ENCODE measurements at places on chromosomes 5 and 9. TPM values are rescaled to one million over a fixed set of nuclear protein-coding genes. Genes with fewer than 3 reads are reported as not detected.
A peak's percentile ranks its signal among the peaks of the same experiment; 100 is the strongest.

The SLCO6A1 gene
- not detected for total RNA-seq

DNA sequence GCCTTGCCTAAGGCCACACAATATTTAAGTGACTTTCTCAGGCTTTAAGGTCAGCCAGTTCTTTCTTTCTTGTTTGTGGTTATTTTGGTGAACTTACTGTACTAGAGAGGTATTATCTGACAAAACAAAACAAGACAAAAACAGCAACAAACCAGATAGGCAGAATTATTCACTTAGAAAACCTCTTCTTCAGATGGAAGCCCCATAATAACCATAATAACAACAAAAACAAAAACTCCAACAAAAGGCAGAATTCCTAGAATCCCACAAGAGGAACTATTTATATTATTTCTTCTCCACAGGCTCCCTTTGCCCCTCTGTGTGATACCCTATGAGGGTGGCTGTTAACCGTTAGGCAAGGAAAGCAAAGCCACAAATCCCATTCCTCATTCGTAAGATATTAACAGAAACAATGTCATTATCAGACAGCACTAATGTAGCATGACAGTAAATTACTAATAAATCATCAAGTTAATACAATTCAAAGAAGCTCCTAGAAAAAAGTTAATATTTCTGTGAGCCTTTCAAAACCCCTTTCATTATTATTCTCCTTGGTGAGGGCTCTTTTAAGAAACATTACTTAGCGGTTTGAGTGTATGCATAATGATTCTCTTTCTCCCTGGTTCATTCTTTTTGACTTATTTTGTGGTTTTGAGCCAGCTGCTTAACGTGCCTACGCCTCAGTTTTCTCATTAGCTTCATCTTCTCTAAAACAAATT is 274.9 kb downstream of the EFNA5 start:
- no peaks in the 10 kb centered on the region for H3K36me3 ChIP-seq
- H3K27me3 ChIP-seq, result no peaks in the 10 kb centered on the region
- no peak for DNase-seq
- H3K4me3 ChIP-seq, result no peak overlapping the region

DNA sequence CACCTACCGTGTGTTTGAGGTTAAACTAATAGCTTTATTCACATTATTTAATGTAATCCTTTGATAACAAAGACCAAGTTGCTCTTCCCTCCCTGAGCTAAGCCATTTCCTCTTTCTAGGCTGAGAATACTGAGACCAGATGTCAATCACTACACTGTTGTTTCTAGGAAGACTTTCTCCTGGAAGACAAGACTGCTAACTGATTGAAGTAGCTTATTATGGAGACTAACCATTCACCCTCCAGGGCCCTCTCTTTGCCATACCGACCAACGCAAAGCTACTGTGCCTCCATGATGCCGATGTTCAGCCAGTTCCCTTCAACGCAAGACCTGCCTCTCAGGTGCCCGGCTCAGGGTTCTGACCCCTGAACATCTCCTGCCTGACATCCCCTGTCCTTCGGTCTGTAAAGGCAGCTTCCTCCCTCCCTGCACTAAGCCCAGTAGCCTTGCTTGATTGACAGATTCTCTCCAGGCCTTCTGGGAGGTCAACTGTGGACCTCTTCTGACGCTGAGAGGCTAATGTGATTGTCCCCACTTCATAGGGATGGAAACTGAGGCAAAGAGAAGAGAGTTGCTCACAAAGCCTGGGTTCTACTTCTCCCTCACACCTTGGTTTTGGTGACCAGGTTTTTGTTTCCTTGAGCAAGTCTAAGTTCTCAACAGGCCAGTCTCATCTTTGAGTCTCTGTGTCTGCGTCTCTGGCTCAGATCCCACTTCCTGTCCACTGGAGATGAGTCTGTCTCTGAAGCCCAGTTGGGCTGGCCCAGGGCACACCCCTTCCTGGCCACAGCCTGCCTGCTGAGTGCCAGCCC is 259.7 kb upstream of the IRX2 start:
- no peaks in the 10 kb centered on the region for H3K27me3 ChIP-seq
- no peak overlapping the region for H3K4me3 ChIP-seq
- no peak overlapping the region for H3K27ac ChIP-seq
- H3K4me1 ChIP-seq, result no peaks in the 10 kb centered on the region

GRCh38 chr9:80796632-80797031 is 892.7 kb downstream of the TLE1 start:
- no peaks in the 10 kb centered on the region for H3K4me1 ChIP-seq
- H3K27ac ChIP-seq, result no peak overlapping the region
- H3K27me3 ChIP-seq, result no peaks in the 10 kb centered on the region
- no peak overlapping the region for H3K4me3 ChIP-seq
- no peak for DNase-seq

DNA sequence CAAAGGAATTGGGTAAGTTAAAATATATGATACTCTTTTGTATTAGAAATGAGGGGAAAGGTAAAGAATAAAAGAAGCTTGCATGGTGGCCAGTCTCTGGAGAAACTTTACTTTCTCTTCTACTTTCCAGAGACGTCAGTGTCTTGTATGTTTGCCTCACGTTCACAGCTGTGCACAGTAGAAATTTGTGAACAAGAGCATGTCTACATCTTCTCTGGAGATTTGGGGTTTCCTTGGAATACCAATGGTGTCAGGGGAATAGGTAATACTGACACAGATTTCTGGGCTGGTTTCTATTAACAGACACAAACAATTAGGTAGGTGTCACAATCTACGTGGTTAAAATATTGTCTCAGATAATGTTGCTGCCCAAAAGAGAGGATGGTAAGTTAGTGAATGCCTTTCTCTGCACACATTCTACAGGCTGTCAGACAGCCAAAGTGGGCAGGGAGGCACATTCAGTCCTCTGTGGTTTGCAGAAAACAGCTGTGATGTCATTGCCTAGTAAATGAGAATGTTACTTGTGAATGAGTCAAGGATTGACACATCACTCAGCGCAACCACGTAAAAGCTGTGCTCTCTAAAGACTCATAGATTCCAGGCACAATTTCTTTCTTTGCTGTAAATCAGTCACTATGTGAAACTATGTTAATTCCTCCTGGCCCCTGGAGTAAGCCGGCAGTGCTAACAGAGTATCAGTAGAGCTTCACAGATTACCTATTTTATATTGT is 397.1 kb downstream of the MAN2A1 start:
- H3K27ac ChIP-seq, result no peak overlapping the region
- no peaks in the 10 kb centered on the region for H3K4me1 ChIP-seq
- no peak overlapping the region for H3K4me3 ChIP-seq
- DNase-seq, result peak; percentile 7
- H3K27me3 ChIP-seq, result no peaks in the 10 kb centered on the region
- H3K36me3 ChIP-seq, result no peaks in the 10 kb centered on the region

GRCh38 chr5:14353726-14354474 is 210.8 kb downstream of the TRIO start:
- peaks cover 5% of the 10 kb centered on the region for H3K4me1 ChIP-seq
- H3K4me3 ChIP-seq, result no peak overlapping the region
- H3K27ac ChIP-seq, result no peak overlapping the region

DNA sequence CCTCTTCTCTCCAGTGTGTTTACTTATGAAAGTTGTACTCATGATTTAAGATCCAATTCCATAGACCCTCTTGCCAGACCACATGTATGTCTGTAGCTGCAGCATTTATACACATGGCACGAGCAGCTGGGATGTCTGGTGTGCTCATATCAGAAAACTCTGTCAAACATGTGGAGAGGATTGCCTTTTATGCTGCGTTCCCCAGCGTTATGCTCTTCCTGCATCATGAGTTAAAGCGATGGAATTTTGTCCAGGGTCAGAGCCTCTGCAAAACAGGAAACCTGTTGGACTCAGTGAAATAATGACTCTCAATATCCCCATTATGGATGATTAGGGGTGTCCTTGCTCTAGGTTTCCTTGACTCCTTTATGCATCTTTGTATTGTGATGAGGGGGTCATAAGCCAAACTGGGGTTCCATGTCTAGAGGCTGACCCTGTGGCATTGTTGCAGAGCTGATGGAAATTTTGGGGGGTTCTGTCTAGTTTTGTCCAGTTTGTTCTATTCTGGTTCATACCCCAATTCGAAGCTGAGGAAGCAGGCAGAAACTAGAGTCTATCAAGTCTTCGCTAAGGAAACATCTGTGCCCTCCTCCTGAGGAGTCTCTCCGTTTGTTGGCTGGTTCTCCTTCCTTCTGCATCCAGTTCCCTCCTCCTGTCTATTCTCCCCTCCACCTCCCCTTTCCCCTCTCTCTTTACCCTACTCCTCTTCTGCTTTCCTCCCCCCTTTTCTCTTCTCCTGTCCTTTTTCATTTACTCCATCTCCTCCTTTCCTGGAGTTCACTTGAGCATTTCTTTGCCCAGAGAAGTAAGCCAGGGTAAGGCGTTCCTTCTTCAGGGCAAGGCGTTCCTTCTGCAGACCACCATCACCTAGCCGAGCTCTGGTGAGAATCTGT is 252.8 kb downstream of the MAST4 start:
- no peaks in the 10 kb centered on the region for H3K4me1 ChIP-seq
- DNase-seq, result no peak
- H3K36me3 ChIP-seq, result no peaks in the 10 kb centered on the region

GRCh38 chr9:80493258-80493657 is 921.5 kb downstream of the TLE4 start:
- no peak for DNase-seq
- no peaks in the 10 kb centered on the region for H3K27me3 ChIP-seq
- no peak overlapping the region for H3K4me3 ChIP-seq
- no peak overlapping the region for H3K27ac ChIP-seq
- no peaks in the 10 kb centered on the region for H3K4me1 ChIP-seq

DNA sequence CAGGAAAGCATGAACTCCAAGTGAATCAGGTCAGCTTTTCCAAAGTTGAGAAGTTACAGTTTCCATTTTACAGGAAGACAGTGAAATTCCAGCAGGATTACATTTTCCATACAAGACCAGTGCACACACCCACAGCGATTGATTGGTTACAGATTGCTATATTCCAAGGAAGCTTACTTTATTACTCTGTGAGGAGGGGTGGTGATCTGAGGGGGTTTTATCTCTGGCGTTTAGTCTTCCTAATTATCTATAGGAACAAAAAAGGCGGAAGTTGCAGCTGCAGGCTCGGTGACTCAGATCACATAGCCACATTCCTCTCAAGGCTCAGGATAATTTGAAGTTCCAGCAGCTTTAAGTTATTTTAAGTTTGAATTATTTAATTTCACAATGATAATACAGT is 450.4 kb upstream of the NMUR2 start:
- H3K27ac ChIP-seq, result no peak overlapping the region
- H3K4me1 ChIP-seq, result no peaks in the 10 kb centered on the region
- no peaks in the 10 kb centered on the region for H3K36me3 ChIP-seq
- no peak for DNase-seq
- H3K4me3 ChIP-seq, result no peak overlapping the region

- DNase-seq, result no peak
- peaks cover 2% of the 10 kb centered on the region for H3K4me1 ChIP-seq
- no peak overlapping the region for H3K27ac ChIP-seq
- no peaks in the 10 kb centered on the region for H3K27me3 ChIP-seq
- no peaks in the 10 kb centered on the region for H3K36me3 ChIP-seq
Measured at GRCh38 chr5:56659971-56660370, 155.4 kb upstream of the MAP3K1 start.

Measured in CD4-positive, alpha-beta T cell (primary cell).